Esophagus mucosa (tissue), 1 donor: ENCODE measurements at places on chromosomes 7 and 10.

GRCh38 chr7:152202056-152202455, 176.6 kb downstream of the GALNT11 start:
- no peak for ATAC-seq

- no peak for ATAC-seq
Observed at GRCh38 chr7:140889645-140890044, 35.1 kb downstream of the BRAF start.

GRCh38 chr10:21075880-21076279, 178.8 kb upstream of the NEBL start:
- ATAC-seq: no peak

DNA sequence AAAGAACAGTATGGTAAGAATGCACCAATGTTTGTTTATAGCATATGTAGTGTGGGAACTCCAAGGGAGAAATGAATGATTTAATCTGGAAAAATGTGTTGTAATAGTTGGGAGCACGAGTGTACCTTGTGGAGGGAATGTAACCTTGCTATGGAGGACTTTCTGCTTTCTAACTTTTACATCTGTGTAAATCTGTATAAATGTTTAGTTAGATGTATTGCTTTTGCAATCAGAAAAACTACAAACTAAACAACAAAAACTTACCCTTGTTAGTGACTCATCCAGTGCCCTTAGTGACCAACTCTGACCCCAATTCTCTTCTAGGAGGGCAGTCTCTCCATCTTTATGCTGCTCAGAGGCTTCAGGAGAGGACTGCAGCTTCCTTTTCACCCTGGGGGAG, 89.3 kb downstream of the CCNY start:
- ATAC-seq: no peak
